ENCODE measurements at places on chromosomes 3 and 15.

DNA sequence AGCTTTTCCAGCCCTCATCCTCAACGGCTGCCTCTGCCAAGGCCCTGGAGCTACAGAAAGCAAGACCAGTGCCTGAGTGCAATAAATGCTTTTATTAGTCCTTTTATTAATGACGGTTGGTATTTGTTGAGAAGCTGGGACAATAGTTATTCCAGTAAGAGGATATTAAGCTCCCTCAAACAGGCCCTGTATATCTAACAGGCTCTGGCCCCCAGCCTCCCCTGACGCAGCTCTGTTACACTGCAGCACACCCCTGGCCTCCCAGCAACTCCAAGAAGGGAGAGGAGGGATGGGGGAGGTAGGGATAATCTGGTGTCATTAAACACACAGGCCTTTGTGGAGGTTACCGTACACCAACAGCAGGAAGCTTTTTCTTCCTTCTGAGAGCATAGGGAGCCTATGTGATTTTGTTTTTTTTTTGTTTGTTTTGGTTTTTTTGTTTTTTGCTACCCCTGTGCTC lies 30.8 kb upstream of the MAGEF1 start:
- no peak for DNase-seq

DNA sequence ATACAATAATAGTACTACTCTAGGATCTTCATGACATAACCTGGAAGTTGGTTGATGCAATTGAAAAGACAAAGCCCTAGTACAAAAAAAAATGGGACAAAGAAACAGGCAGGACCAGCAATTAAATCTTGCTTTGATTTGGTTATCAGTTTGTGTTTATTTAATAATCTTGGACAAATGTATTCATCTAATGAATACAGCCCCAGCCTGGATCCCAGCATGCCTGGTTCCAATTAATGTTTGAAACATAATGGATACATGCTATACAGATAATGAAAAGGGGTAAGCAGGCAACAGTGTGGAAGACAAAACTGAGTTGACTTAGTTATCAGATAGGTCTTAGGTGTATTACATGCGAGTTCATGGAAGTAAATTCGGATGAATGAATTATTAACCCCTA lies 29.6 kb upstream of the SATB1 start:
- no peak for DNase-seq

DNA sequence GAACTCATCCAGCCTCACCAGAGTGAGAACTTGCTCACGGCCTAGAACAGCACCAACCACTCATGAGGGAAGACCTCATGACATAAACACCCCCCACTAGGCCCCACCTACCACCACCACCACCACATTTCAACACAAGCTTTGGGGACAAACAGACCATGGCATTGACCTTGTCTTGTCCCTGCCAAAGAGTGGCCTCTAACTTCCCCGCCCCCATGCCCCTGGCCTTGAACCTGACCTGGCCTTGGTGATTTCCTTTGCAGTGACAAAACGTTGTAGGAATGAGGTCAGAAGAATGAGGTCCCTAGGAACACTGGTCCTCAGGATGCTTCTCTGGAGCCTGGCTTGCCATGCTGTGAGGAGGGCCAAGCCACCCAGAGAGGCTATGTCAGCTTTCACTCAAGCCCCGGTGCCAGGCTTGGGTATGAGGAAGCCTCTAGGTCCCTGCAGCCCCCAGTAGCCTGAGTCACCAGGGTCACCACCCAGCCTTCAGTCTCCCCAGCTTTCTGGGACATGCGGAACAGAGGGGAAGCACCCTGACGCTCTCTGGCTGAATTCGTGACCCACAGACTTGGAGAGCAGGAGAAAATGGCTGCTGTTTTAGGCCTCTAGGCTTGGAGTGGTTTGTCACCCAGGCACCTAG lies 57.9 kb downstream of the TPRA1 start:
- DNase-seq: no peak

GRCh38 chr15:47377465-47377864 lies 339.8 kb upstream of the SEMA6D start:
- no peak for DNase-seq

GRCh38 chr3:131174752-131175151 lies 148.1 kb downstream of the NEK11 start:
- DNase-seq: peak; percentile 76

- DNase-seq: no peak
These were observed 213.8 kb upstream of the STAC start for GRCh38 chr3:36166477-36166876.

- DNase-seq: no peak
These were observed 33.2 kb downstream of the TRIM69 start for GRCh38 chr15:44769521-44769920.

- peak; percentile 82 for DNase-seq
These were observed 37.4 kb downstream of the ZNF860 start for GRCh38 chr3:32018757-32019564.

DNA sequence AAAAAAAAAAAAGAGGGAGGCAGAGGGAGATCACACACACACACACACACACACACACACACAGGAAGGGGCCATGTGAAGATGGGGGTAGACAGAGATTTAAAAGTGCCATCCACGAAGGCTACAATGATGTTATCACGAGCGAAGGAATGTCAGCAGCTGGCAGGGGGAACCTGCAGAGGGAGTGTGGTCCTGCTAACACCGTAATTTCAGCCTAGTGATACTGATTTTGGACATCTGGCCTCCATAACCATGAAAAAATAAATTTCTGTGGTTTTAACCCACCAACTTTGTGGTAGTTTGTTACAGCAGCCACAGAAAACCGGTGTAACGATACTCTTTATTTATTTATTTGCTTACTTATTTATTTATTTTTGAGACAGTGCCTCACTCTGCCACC lies 76.0 kb downstream of the TMCO5A start:
- no peak for DNase-seq

DNA sequence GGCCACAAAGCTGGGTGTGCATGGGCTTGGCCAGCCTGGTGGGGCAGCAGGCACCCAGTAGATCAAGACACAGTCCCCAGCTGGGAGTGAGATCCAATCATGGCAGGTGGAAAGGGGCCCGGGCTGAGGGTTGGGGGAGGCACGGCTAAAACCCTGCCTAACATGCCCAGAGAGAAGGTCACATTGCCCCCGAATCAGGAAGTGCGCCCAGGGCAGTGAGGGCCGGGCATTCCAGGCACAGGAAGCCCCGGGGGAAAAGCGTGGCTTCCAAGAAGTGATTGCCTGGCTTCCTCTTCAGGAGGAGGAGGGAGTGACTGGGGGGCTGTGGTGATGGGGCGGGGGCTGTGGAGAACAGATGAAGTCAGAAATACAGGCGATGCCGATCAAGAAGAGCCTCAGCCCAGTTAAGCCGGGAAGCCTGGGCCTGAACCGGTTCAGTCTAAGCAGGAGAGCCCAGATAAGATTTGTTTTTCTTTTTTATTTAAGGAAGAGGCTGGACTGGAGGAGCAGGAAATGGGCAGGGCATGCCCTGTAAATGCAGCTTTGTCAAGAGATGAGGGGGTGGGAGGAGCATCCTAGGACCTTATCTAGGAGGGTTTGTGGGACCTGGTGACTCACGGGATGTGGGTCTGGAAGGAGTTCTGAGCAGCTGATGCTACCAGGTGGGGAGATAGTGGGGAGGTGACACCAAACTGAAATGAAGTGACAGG lies 83.9 kb downstream of the CHSY1 start:
- peak; percentile 93 for DNase-seq

- DNase-seq: no peak
These were observed 94.9 kb downstream of the DTWD1 start for GRCh38 chr15:49715701-49716100.

GRCh38 chr3:143119974-143120715 lies 574 bp downstream of the CHST2 start:
- no peak for DNase-seq

DNA sequence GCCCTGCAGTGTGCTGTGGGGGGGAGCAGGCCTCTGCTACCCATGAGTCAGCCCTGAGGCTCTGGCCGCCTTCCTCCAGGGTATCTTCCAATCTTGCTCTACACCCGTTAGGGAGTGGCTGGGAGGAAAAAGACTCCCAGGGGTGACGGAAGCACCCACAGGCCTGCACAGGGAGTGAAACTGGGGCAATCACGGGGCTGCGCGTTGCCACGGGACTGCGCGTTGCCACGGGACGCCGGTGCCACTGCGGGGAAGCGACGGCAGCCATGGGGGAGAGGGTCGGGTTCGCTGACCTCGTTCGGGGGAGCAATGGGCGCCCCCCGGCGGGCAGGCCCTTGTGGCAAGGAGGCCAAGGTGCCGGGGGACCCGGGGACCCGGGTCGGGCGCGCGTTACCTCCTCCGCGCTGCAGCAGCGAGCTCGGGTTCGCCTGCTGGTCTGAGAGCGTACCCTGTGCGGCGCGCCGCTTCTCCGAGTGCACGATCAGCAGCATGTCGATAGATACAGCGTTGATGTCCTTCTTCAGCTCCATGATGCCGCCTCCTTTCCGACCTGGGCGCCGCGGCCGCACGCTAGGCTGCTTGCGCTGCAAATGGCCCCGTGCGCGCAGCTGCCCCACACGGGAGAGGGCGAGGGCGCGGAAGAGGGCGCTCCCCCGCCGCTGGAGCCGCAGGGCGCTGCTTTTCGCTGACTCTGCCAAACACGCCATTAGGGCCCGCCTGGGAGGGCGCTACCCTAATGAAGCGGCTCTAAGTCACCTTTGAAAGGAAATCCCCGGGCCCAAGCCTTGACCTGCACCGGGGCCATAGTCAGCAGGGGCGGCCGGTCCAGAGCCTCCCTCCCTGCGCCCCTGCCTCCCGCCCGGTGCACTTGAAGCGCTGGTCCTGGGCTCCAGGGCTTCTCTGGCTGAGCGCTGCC lies at the start of gene KY:
Gene KY, minus strand, starts transcription at position 592 of the 916 bp plus-strand sequence. Its CDS starts 62 bp downstream, at position 530.
- peak; percentile 52 for DNase-seq

- no peak for DNase-seq
These were observed 37.6 kb upstream of the BNC1 start for GRCh38 chr15:83322061-83322460.

DNA sequence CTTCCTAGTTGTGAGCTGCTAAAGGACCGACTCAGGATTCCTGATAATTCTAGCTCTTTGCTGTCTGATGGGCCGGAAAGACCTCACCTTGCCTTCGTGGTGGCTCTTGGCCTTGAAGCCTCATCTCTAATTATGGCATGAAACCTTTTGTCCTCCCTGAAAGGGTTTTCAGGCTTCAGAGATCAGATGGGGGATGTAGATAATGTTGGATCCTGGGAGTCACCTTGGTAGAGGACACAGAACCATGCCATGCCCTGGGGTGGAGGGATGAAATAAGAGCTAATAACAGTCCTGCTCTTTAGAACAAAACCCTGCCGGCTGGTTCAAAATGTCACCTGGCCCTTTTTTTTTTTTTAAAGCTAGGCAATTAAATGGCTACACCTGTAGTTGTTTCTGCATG lies 50.8 kb upstream of the SYN2 start:
- no peak for DNase-seq

- DNase-seq: no peak
These were observed 8.7 kb upstream of the CPA3 start for GRCh38 chr3:148856384-148856783.

- no peak for DNase-seq
These were observed 220.7 kb downstream of the FHIT start for GRCh38 chr3:61030469-61031035.

DNA sequence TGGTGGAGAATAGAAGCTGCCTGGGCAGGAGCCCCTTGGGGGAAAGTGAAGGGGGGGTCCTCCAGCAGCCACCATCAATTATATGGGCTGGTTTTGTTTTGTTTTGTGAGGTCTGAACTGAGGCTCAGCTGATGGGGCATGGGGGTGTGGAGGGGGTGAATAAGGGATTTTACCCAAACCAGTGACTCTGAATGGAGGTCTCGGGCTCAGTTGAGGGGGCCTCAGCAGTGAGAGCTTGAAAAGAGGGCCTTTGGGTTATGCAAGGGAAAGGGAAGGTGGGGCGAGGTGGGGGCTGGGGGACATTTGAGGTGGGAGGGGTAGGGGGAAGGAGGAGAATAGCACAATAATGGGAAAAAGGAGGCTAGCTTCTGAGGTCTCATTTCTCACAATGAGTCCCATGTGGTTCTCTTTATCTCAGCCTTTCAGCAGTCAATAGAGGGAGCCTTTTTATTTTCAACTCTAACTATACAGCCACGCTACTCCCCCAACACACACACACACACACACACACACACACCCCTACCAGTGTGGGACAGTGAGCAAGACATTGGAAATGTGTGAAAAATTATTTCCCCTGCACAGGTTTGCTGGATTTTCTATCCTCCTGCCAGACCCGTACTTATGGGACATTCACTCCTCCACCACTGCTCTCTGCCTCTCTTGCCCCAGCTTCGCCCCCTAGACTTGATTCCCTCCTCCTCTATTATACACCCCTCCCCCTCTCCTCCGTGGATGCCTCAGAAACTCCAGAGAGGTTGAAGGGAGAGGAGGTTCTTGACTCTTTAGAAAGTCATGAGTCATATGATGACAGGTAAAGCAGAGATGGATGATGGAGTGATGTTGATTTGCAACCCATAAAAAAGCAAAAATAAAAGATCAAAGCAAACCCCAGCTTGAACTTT lies 96.0 kb downstream of the GTPBP8 start:
- no peak for DNase-seq

DNA sequence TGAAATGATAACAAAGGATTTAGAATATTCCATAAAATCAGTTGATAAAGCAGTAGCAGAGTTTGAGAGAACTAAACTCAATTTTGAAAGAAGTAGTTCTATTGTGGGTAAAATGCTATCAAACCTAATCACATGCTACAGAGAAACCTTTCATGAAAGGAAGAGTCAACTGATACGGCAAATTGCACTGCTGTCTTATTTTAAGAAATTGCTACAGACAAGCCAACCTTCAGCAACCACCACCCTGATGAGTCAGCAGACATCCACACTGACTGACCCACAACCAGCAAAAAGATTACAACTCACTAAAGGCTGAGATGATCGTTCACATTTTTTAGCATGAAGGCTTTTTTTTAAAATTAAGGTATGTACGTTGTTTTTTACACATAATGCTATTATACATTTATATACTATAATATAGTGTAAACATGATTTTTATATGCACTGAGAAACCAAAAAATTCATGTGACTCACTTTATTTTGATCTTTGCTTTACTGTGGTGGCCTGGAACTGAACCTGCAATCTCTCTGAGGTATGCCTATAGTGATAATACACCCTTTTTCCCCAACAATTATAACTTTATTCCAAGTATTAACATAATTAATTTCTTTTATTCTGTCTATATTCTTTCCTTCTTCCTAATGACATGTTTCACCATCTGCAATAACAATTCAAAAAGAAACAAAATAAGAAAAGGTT lies 109.9 kb downstream of the TBC1D5 start:
- peak; percentile 53 for DNase-seq

GRCh38 chr3:124833710-124834332 lies 53.3 kb downstream of the ITGB5 start:
- no peak for DNase-seq

GRCh38 chr3:49788056-49788455 lies 1.7 kb upstream of the IP6K1 start:
- DNase-seq: no peak

DNA sequence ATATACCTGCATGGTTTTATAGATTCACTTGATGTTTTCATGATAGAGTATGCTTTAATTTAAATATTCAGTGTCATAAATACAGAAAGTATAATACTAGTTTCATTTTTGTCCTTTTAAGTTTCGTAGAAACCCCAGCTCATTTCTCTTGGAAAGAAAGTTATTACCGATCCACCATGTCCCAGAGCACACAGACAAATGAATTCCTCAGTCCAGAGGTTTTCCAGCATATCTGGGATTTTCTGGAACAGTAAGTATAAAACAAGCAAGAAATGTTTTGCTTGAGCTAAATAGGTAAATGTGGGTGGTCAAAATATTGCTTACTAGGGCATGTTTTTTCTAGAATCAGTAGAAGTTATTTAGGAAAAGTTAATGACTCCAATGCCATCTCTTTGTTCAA lies 106.4 kb downstream of the TP63 start:
- no peak for DNase-seq

All from Kasumi-1 (cell line).